ENCODE measurements at places on chromosomes 11 and 22.

GRCh38 chr11:77446911-77447629 lies 26.8 kb downstream of the PAK1 start:
- H3K4me3 ChIP-seq = no peak overlapping the region
- no peak for DNase-seq
- no peaks in the 10 kb centered on the region for H3K27me3 ChIP-seq
- peaks cover 19% of the 10 kb centered on the region for H3K4me1 ChIP-seq
- H3K27ac ChIP-seq = no peak overlapping the region
- H3K36me3 ChIP-seq = no peaks in the 10 kb centered on the region

DNA sequence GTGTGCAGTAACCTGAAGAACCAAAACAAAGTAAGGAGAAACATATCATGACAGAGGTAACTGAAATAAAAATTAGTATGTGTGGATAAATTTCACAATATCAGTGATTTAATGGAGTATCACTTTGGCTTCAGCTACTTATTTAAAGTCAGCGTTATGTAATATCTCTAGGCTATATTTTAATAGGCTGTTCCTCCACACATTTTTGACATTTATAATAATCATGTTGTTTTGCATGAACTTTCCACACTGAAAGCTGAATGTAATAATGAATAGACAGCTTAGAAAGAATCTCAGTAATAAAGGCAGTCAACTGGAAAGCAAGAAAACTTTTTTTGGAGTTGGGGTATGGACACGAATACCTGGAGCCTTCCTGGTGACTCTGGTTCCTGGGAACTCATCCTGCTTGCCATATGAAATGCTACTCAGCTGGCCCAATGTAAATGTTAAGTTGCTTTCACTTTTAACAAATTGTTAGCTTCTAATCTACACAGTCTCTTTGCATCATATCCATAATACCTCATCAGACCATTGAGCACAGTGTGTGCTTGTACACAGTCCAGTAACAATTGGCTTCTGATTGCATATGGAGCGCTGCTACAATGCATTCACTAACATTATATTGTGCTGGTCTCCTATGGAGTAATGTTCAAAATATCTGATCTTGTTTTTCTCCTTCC lies 257.7 kb downstream of the SOX6 start:
- no peak for DNase-seq
- no peaks in the 10 kb centered on the region for H3K36me3 ChIP-seq
- H3K4me1 ChIP-seq = peaks cover 43% of the 10 kb centered on the region
- H3K27me3 ChIP-seq = no peaks in the 10 kb centered on the region

- H3K27me3 ChIP-seq = no peaks in the 10 kb centered on the region
- no peak overlapping the region for H3K4me3 ChIP-seq
- peaks cover 18% of the 10 kb centered on the region for H3K4me1 ChIP-seq
- H3K36me3 ChIP-seq = no peaks in the 10 kb centered on the region
- no peak overlapping the region for H3K27ac ChIP-seq
Observed at GRCh38 chr11:81219661-81220060, 1514.0 kb downstream of the FAM181B start.

DNA sequence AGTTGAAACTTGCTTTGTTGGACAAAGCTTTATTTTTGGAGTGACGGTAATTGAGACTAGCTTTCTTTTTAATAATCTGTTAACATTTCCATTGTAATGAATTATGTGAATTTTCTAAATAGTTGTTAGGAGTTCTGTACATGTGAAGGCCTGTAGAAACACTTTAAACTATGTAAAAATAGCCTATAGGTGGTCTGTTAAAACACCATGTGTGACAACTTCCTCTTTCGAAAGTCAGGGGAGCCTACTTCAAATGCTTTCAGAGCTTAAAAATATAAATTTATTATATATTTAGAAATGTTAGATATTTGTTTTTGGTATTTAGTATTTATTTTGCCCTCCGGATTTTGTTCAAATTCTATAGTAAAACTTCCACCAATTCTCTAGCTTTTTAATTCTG lies 28.7 kb downstream of the DDIAS start:
- no peaks in the 10 kb centered on the region for H3K4me1 ChIP-seq
- H3K36me3 ChIP-seq = no peaks in the 10 kb centered on the region
- no peak overlapping the region for H3K27ac ChIP-seq

- no peaks in the 10 kb centered on the region for H3K36me3 ChIP-seq
- H3K27me3 ChIP-seq = no peaks in the 10 kb centered on the region
- H3K27ac ChIP-seq = no peak overlapping the region
- no peak for DNase-seq
Observed at GRCh38 chr22:50312371-50312770, 4.9 kb upstream of the PLXNB2 start.

DNA sequence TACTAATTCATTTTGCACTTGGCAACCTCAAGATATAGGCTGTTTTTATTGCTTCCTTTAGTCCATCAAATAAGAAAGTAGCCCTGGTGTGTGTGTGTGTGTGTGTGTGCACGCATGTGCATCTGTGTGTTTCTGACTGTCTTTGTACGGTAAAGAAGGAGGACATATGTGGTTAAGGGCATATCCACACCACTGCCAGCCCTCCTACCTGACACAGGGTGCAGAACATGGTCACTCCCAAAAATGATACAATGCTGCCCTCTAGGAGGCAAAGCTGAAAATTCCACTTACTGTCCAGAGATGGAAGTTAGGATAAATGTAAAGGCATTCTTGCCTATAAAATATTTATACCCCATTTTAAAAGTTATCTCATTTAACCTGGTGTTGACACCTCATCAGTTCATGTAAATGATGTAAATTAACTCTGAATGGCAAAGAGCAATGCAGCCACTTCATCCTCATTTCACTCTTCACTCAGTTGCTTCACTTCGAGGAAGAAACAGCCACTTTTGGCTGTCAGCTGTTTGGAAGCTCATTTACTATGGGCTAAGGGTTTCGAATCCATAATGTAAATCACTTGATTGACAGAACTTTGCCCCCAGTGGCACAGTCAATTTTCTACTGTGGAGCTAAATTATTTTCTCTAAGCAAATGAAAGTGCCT lies 83.1 kb upstream of the MTNR1B start:
- H3K4me1 ChIP-seq = no peaks in the 10 kb centered on the region
- peak; percentile 77 for DNase-seq
- no peak overlapping the region for H3K4me3 ChIP-seq
- no peak overlapping the region for H3K27ac ChIP-seq
- no peaks in the 10 kb centered on the region for H3K36me3 ChIP-seq
- no peaks in the 10 kb centered on the region for H3K27me3 ChIP-seq

GRCh38 chr11:28137366-28137765 lies 29.2 kb downstream of the METTL15 start:
- no peak overlapping the region for H3K27ac ChIP-seq
- no peaks in the 10 kb centered on the region for H3K4me1 ChIP-seq
- peaks cover 4% of the 10 kb centered on the region for H3K36me3 ChIP-seq
- H3K4me3 ChIP-seq = no peak overlapping the region

- no peaks in the 10 kb centered on the region for H3K36me3 ChIP-seq
- no peak overlapping the region for H3K4me3 ChIP-seq
- no peak for DNase-seq
- no peaks in the 10 kb centered on the region for H3K27me3 ChIP-seq
- H3K27ac ChIP-seq = no peak overlapping the region
- no peaks in the 10 kb centered on the region for H3K4me1 ChIP-seq
Observed at GRCh38 chr11:92484570-92484969, 260.0 kb downstream of the FAT3 start.

- no peaks in the 10 kb centered on the region for H3K36me3 ChIP-seq
- H3K27me3 ChIP-seq = no peaks in the 10 kb centered on the region
Observed at GRCh38 chr11:2519862-2520735, 75.3 kb downstream of the KCNQ1 start.

GRCh38 chr11:112852143-112852866 lies 108.9 kb upstream of the NCAM1 start:
- H3K36me3 ChIP-seq = no peaks in the 10 kb centered on the region
- DNase-seq = no peak
- no peaks in the 10 kb centered on the region for H3K4me1 ChIP-seq
- no peaks in the 10 kb centered on the region for H3K27me3 ChIP-seq

DNA sequence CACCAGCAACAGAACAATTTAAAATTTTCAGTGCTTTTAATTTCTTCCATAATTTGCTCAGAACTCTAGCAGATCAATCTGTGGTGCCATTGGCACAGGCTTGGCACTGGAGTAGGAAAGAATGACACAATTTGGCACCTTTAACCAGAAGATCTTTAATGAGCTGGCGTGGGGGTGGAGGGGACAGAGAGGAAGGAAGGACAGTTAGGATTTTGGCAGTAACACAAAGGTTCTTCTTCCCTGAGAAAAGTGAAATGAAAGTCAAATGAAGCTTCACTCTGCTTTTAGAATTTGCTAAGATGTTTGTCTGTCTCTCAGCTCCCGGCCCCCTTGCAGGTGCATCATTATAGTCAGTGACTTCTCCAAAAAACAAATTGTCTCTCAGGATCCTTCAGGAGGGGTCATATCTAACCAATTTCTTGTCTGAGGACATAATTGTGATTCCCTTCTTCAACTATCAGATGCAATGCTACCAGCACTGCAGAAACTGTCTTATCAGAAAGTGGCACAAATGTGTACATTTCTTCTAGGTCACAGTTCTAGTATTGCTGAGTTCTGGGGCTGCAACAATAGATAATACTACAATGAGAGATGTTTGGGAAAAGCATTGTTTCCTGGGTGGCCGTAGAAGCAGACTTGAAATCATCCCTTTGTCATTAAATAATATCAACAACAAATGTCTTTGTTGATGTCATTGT lies 66.8 kb downstream of the CSTPP1 start:
- no peak for DNase-seq
- peaks cover 12% of the 10 kb centered on the region for H3K4me1 ChIP-seq
- H3K4me3 ChIP-seq = no peak overlapping the region
- no peak overlapping the region for H3K27ac ChIP-seq
- no peaks in the 10 kb centered on the region for H3K36me3 ChIP-seq
- no peaks in the 10 kb centered on the region for H3K27me3 ChIP-seq

DNA sequence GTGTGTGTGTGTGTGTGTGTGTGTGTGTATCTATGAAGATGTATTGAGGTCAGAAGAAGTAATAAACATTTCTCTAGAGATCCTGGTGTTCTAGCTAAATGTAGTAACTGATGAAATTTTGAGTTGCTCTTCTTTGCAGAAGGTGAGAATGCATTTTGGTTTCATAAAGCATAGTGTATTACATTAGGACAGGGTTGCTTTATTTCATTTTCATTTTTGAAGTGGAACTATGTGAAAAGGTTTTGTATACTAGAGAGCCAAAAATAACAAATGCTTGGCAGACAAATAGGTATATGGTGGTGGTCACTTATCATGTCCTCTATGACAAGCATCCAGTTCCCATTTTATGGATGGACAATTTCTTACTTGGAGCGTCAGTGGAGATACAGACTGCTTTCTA lies 99.0 kb downstream of the CASP12 start:
- no peaks in the 10 kb centered on the region for H3K36me3 ChIP-seq
- H3K27ac ChIP-seq = no peak overlapping the region
- DNase-seq = no peak

DNA sequence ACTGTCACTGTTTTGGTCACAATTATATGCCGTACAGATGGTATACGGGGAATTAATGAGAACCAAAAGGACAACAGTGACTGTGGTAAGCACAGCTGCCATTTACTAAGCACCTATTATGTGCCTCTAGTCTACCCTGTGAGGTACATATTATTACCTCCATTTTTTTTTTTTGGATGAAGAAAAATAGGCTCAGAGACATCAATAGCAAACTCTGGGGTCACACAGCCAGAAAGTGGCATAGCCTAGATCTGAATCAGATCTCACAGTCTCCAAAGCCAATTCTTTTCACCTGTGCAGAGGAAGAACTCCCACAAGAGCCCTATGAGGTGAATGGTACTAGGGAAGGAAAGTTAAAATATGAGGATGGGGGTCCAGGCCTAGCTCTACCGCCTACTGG lies 68.9 kb downstream of the USP35 start:
- H3K27me3 ChIP-seq = no peaks in the 10 kb centered on the region
- H3K27ac ChIP-seq = no peak overlapping the region
- H3K36me3 ChIP-seq = no peaks in the 10 kb centered on the region

- H3K4me3 ChIP-seq = no peak overlapping the region
- no peak for DNase-seq
- H3K27ac ChIP-seq = no peak overlapping the region
- no peaks in the 10 kb centered on the region for H3K36me3 ChIP-seq
- 0 out of 2 replicates have a peak, but pooled peaks cover 7% of the 10 kb centered on the region for H3K4me1 ChIP-seq
Observed at GRCh38 chr11:47948137-47948536, 32.2 kb upstream of the PTPRJ start.

- H3K27ac ChIP-seq = no peak overlapping the region
- no peaks in the 10 kb centered on the region for H3K36me3 ChIP-seq
- no peaks in the 10 kb centered on the region for H3K4me1 ChIP-seq
- DNase-seq = no peak
Observed at GRCh38 chr11:106856566-106856965, 161.7 kb downstream of the GUCY1A2 start.

- H3K27ac ChIP-seq = peak overlapping the region; percentile 94
- peaks cover 21% of the 10 kb centered on the region for H3K4me1 ChIP-seq
- no peaks in the 10 kb centered on the region for H3K27me3 ChIP-seq
- no peak for DNase-seq
- peak overlapping the region; percentile 55 for H3K4me3 ChIP-seq
Observed at GRCh38 chr11:59144096-59144495, 1.4 kb downstream of the FAM111A start.

Data from Caco-2 (cell line).